ENCODE measurements at places on chromosomes 3 and 15.

DNA sequence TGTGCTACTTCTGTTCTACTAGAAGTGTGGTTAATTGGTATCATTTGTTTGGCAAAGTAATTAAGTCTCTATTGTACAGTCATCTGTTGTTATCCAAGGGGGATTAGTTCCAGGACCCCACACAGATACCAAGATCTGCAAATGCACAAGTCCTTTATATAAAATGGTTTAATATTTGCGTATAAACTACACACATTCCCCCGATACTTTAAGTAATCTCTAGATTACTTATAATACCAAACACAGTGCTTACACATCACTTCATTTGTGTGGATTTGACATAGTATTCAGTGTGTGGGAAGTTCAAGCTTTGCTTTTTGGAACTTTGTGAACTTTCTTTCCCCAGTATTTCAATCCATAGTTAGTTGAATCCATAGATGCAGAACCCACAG lies 50.5 kb upstream of the ABI3BP start:
- no peak for DNase-seq

- DNase-seq, result no peak
These were observed 25.4 kb downstream of the METTL6 start for GRCh38 chr3:15401936-15402335.

DNA sequence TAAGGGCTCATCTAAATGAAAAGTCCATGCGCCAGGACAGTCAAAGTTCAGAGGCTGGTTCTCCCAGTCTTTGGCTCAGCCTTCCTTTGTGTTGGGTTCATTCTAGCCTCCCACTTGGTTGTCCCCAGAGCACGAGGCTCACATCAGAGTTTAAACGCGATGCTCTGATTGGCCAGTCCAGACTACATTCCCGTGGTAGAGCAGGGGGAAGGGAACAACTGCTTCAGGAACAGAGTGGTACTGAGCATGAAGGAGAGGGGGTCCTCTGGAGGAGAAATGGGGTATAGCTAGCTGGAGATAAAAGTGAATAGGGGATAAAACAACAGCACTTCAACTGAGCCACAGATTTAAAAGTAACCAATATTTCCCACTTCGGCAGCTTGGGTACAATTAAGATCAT lies 32.2 kb downstream of the ANAPC13 start:
- no peak for DNase-seq

DNA sequence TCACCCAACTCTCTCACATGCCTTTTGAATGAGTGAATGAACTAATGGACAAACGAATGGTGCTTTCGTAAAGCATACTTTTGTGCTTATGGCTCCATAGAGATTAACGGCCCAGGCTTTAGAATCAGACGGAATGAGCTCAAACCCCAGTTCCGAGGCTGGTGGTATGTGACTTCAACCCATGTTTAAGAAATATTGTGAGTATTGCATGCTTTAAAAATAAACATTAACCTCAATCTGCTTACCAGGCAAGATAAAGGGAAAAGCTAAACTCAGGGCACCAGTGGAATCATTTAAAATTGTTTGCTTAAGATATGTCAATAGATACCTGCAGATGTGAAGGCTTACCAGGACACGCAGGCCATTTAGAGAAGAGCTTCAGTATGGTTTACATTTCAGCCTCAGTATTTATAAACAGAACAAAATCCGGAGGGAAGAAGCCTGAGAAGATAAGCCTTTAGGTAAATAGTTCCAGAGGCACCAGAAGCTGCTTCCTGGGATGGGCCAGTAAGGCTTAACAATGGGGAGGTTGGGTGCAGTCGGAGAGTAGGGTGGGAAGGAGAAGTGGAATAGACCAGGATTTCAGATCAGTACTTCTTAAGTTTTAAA lies 186.4 kb downstream of the ADAMTS9 start:
- no peak for DNase-seq

- DNase-seq, result no peak
These were observed 38.0 kb upstream of the RFTN1 start for GRCh38 chr3:16551342-16551976.

DNA sequence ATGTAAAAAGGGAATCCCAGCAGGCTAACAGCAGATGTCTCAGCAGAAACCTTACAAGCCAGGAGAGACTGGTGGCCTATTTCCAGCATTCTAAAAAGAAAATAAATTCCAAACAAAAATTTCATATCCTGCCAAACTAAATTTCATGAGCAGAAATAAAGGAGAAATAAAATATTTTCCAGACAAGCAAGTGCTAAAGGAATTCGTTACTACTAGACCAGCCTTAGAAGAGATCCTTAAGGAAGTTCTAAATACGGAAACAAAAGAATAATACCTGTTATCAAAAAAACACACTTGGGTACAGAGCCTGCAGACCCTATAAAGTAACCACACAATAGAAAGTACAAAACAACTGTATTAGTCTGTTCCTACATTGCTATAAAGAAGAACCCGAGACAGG lies 41.4 kb downstream of the HDGFL3 start:
- no peak for DNase-seq

GRCh38 chr3:99625237-99625622 lies 13.2 kb upstream of the COL8A1 start:
- no peak for DNase-seq

DNA sequence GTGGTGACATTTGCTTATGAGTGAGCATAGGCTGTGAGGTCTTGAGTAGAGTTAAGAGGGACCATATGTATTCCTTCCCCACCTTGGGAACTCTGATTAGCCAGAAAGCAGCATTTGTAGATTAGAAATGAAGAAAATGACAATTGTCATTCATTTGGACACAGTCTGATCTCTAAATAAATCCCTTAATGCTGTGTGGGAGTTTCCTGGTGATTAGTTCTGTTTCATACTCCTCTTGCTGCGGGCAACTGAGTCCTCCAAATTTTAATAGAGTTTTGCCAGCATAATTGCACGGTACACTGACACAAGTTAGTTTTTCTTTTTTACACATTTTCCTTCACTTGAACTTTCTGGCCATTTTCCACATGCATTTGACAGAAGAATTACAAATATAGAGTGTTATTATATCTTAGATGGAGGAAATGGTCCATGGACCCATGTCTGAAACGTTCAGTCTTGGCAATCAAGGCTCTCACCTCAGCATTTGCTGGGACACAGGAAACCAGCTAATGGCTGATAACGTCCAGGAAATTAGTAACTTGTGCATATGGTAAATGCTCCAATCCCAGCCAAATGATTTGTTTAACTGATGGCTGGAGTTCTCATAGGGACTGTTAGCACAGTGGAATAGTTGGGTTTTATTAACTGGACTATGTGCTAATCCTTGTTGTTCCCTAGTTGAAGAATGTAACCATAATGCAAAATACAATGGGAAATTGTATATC lies 321.2 kb downstream of the RBMS3 start:
- DNase-seq, result no peak

- DNase-seq, result no peak
These were observed 25.6 kb upstream of the NLGN1 start for GRCh38 chr3:173371848-173372487.

DNA sequence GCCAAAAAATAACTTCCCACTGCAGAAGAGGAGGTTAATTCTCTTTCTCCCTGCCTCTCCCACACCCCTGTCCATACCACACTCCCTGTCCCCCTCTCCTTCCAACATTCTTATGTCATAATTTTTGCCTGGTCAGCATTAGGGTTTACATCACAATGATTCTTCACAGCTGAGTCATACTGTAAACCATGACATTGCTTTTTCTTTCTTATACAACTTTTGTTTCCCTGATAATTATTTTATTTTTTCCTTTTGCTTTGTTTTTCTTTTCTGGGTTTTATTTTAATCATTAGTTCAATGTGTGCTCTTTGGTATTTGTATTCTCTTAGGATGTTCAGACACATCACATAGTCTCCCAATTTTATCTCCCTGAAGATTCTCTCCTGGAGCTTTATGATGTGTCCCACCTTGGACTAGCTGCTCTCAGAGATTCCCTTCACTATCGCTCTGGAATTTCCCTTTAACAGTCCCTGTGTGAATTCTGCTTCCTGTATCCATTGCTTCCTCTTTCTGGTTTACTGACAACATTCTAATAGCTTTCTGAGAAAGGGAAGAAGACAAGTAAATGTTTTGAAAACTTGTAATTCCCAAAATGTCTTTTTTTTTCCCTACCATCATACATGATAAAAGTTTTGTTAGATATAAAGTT lies 70.7 kb downstream of the SOX2 start:
- DNase-seq, result no peak

GRCh38 chr3:89373434-89373833 lies 266.0 kb downstream of the EPHA3 start:
- no peak for DNase-seq

- no peak for DNase-seq
These were observed 65.9 kb upstream of the KLF13 start for GRCh38 chr15:31260646-31261265.

- no peak for DNase-seq
These were observed 29.6 kb downstream of the ADCY5 start for GRCh38 chr3:123419181-123419849.

GRCh38 chr3:173501931-173502489 lies 104.5 kb downstream of the NLGN1 start:
- DNase-seq, result no peak

DNA sequence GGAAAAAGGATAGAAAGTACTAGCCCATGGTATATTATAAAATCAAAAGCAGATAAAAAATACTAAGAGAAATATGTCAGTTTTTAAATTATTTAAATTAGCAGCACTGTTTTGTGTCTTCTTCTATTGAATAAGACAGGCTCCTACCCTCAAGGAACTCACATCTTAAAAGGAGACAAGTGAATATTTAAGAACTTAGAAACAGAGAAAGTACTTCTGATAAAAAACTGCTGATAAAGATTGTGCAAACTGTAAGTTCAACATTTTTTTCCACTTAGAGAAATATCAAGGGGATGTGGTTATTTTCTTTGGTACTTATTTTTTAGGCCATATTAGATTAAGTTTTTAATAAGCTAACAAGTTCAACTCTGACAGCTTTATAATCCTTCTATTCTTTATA lies 3.0 kb upstream of the ANKRD28 start:
- no peak for DNase-seq

GRCh38 chr15:90074916-90075315 lies 27.4 kb downstream of the IDH2 start:
- DNase-seq, result no peak

DNA sequence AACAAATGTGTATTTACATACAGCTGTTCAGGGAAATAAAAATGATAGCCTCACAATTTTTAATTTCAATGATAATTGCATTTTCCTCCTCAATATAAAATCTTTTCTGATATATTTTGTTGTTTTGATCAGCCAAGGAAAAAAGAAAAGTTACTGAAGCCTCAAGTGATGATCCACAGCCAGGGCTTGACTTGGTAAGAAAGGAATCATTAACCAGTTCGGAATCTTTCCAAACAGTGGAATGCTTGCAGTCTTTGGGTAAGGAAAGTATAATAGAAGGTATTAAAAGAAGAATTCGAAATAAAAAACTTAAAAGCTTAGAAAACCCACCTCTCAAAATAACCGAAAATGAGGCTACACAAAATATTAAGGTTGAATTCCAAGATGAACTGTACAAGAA lies 1.0 kb downstream of the TOPAZ1 start:
- DNase-seq, result no peak

DNA sequence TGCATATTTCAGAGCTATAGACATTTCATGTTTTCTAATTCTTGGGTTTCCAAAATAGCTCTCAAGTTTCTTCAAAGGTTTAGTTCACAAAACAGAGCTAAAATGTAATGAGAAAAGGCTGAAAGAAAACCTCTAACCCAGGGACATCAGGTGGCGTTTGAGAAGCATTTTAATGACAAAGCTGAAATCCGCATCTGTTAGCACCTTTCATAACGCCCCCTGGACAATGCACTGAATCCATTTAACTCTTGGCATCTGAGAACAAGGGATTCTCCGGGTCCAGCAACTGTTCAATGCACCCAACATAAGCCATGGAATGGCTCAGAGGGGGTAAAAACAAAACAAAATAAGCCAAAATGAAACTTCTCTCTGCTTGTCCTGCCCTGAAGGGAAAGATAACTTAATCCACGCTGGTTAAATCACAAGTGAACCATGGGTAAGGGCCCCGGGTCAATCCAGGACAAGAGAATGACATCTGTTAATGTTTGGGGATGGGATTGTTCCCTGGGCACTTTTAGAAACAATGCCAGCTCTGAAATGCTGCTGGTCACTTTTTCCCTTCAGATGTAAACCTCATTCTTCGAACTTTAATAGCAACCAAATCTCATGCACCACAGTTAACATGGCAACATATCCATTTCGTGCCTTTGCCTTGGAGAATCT lies 466.2 kb upstream of the ADAMTS9 start:
- no peak for DNase-seq

- DNase-seq, result peak; percentile 31
These were observed 228.7 kb downstream of the SLCO3A1 start for GRCh38 chr15:92082006-92082843.

DNA sequence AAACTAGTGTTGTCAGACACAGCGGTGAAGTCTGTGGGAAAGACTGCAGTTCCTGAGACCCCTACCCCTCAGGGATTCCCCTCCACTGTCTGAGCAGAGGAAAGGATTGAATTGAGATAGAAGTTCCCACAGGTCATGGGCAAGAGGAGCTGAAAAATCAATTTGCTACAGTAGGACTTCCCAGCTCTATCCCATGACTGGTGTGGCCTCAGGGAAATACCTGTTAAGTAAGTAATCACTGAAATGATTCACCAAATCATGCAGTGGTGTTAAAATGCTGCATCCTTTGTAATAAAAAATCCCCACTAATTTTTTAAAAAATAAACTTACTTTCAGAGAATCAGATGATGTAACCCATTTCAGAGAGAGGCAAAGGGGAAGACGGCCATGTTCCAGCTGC lies 45.0 kb upstream of the SPRED1 start:
- DNase-seq, result no peak
